ENCODE measurements at places on chromosomes 2 and 18. TPM values are rescaled to one million over a fixed set of nuclear protein-coding genes. Genes with fewer than 3 reads are reported as not detected.

The SMIM21 gene
- total RNA-seq, result not detected

The REG3G gene
- total RNA-seq, result not detected

The SRD5A2 gene
- not detected for total RNA-seq

The SERPINB4 gene
- not detected for total RNA-seq

The NPAS2 gene
- 64.1 TPM for total RNA-seq

The CTNNA2 gene
- not detected for total RNA-seq

The CSRNP3 gene
- not detected for total RNA-seq

The SPC25 gene
- total RNA-seq, result 53.0 TPM

The DYNAP gene
- not detected for total RNA-seq

The TMEM37 gene
- total RNA-seq, result not detected

The POTEC gene
- not detected for total RNA-seq

The NEB gene
- under 0.01 TPM for total RNA-seq

The SCYGR4 gene
- not detected for total RNA-seq

The ANKRD30BL gene
- total RNA-seq, result not detected

The IL36B gene
- total RNA-seq, result not detected

The GREB1L gene
- 0.24 TPM for total RNA-seq

The SLC66A3 gene
- 34.5 TPM for total RNA-seq

The RNF103 gene
- total RNA-seq, result 9.9 TPM

The HOXD12 gene
- not detected for total RNA-seq

The EFEMP1 gene
- 3.7 TPM for total RNA-seq

The FSIP2 gene
- 0.78 TPM for total RNA-seq

The CKAP2L gene
- 61.9 TPM for total RNA-seq

The MOCOS gene
- 5.1 TPM for total RNA-seq

The HOXD13 gene
- total RNA-seq, result 1.2 TPM

The SDC1 gene
- 28.8 TPM for total RNA-seq

The FARSB gene
- 59.4 TPM for total RNA-seq

The UGT1A5 gene
- total RNA-seq, result not detected

The CMPK2 gene
- 3.7 TPM for total RNA-seq

The PFN4 gene
- 2.4 TPM for total RNA-seq

The PDE1A gene
- 0.36 TPM for total RNA-seq

The MAIP1 gene
- 40.6 TPM for total RNA-seq

The FOXI3 gene
- not detected for total RNA-seq

The FAM237A gene
- total RNA-seq, result not detected

The SKA1 gene
- total RNA-seq, result 36.4 TPM

The UBXN4 gene
- total RNA-seq, result 60.9 TPM

The RGPD3 gene
- 0.20 TPM for total RNA-seq

The DAPL1 gene
- total RNA-seq, result not detected

The ARHGAP25 gene
- not detected for total RNA-seq

All from RPMI7951 (cell line).